Activated CD4-positive, alpha-beta memory T cell treated with anti-CD3 and anti-CD28 coated beads, Interleukin-2, amount 10 ng/mL, durations not matched to agents 7 days and 5 days (primary cell): ENCODE measurements at places on chromosomes 2 and 18. TPM values are rescaled to one million over a fixed set of nuclear protein-coding genes. Genes with fewer than 3 reads are reported as not detected.
A peak's percentile ranks its signal among the peaks of the same experiment; 100 is the strongest.

Gene PRKAG3
- not detected for total RNA-seq

Gene KCNJ13
- not detected for total RNA-seq

- H3K4me1 ChIP-seq: peaks cover 8% of the 10 kb centered on the region
- DNase-seq: no peak
- no peaks in the 10 kb centered on the region for H3K36me3 ChIP-seq
- no peak overlapping the region for H3K4me3 ChIP-seq
- no peaks in the 10 kb centered on the region for H3K27me3 ChIP-seq
Observed at GRCh38 chr18:74806700-74807416, 209.2 kb downstream of the ZNF407 start.

Gene SEC11C
- total RNA-seq: 119 TPM

Gene SLC11A1
- 0.25 TPM for total RNA-seq

DNA sequence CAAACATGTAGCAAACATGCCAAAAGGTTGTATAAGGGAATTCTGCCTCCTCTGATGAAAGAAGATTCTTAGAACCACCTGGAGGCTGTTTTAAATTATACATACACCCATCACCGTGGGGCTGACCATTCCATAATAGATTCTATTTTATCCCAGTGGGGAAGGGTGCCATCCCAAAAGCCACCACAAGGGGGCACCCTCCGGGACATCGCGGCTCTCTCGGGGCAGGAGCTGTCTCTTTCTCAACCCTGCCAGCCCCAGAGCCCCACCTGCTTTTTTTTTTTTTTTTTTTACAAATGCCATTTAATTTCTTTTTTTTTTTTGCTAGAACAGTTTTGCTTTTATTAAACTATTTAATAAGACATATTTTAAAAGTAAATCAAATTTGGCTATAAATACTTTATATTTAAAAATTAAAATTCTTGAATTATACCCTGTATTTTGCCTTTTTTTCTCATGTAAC lies 8.6 kb upstream of the MTCL1 start:
- no peak overlapping the region for H3K4me3 ChIP-seq
- no peaks in the 10 kb centered on the region for H3K36me3 ChIP-seq
- no peaks in the 10 kb centered on the region for H3K4me1 ChIP-seq
- no peak overlapping the region for H3K27ac ChIP-seq
- H3K27me3 ChIP-seq: peaks cover 14% of the 10 kb centered on the region

DNA sequence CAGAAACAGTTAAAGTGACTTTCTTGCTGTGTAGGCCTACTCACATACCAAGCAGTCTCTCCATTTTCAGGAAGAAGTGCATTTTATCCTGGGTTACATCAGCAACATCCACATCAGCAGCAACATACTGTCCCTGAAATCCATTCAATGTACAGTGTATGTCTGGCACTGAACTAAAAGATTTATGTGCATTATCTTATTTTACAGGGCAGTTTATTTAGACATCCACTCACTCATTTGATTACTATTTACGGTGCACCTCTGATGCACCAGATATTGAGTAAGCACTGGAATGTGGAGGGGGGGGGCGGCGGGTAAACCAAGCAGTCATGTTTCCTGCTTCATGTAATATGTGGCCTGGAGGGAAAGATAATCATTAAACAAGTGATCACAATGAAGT lies 1128.2 kb downstream of the BCL11A start:
- H3K27me3 ChIP-seq: no peaks in the 10 kb centered on the region
- H3K27ac ChIP-seq: no peak overlapping the region
- H3K4me3 ChIP-seq: no peak overlapping the region
- no peak for DNase-seq

GRCh38 chr2:239692919-239693318 lies 292.1 kb upstream of the HDAC4 start:
- H3K4me1 ChIP-seq: no peaks in the 10 kb centered on the region
- no peak for DNase-seq
- H3K4me3 ChIP-seq: no peak overlapping the region
- H3K27me3 ChIP-seq: no peaks in the 10 kb centered on the region
- H3K36me3 ChIP-seq: no peaks in the 10 kb centered on the region
- H3K27ac ChIP-seq: no peak overlapping the region

DNA sequence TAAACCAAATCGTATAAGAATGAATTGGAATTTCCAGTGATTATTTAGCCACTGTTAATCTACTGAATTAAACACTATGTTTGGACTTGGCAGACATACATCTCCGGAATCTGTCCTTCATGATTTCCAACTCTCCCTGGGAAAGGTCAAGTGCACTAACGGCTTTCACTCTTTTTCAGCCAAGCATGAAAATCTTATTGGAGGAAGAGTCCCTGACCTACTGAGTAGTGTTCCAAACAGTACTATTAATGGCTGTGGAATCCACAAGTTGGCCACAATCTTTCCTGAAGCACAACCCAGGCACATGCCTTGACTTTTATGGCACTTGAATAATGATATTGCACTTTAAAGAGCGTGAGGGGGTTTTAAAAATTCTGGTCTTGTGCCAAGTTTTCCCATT lies 318.9 kb upstream of the RND3 start:
- H3K4me1 ChIP-seq: no peaks in the 10 kb centered on the region

DNA sequence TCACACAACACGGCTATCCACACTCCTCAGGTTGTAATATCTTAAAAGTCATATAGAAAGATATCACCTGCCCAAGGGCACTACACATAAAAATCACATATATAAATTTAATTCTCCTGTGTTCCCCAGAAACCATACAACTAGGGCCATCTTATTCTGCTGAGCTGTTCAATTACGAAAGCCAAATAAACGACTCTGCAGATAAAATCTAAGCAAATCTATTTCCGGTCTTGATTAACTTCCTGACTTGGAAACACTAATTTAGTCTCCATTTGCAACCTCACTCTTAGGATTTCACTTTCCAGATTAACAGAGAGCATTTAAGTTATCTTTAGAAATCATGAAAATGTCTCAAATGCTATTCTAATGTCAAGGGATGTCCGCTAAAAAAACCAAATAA lies 23.9 kb upstream of the STK17B start:
- H3K4me1 ChIP-seq: peaks cover 54% of the 10 kb centered on the region
- H3K27me3 ChIP-seq: no peaks in the 10 kb centered on the region
- DNase-seq: no peak
- H3K4me3 ChIP-seq: peak overlapping the region; percentile 43
- peaks cover 30% of the 10 kb centered on the region for H3K36me3 ChIP-seq
